Ureter (tissue), 1 donor: ENCODE measurements at places on chromosomes 4 and X. TPM values are rescaled to one million over a fixed set of nuclear protein-coding genes. Genes with fewer than 3 reads are reported as not detected.

GRCh38 chr4:185318679-185319078, 77.0 kb downstream of the LRP2BP start:
- DNase-seq: no peak

Gene CCDC160
- 1.3 TPM for total RNA-seq

Gene CT45A6
- not detected for total RNA-seq

Gene NUDT10
- total RNA-seq: 4.6 TPM

Gene MAP3K15
- not detected for total RNA-seq
